ENCODE measurements at places on chromosomes 5 and 9.

DNA sequence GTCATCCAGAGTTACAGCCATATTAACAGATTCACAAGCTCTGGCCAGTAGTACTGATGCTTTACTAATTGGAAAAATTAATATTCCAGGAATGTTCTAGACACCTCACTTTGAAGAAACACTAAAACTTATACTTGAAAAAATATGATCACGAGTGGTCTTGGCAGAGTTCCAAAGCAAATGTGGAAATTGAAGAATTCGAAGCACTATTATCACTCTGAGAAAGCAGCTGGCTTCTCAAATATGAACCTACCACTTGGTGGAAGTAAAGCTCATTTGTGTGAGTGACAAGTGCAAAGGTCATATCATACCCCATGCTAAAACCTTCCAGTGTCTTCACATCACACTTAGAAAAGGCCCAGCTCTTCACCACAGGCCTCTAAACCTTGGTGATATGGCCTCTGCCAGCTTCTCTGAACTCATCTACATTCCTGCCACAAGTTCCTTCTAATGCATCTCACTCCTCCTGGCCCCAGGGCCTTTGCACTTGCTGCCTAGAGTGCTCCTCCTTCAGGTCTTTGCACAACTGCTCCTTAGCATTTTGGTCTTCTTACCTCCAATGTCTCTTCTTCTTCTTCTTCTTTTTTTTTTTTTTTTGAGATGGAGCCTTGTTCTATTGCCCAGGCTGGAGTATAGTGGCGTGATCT is 175.7 kb upstream of the SMIM23 start:
- no peak for DNase-seq

DNA sequence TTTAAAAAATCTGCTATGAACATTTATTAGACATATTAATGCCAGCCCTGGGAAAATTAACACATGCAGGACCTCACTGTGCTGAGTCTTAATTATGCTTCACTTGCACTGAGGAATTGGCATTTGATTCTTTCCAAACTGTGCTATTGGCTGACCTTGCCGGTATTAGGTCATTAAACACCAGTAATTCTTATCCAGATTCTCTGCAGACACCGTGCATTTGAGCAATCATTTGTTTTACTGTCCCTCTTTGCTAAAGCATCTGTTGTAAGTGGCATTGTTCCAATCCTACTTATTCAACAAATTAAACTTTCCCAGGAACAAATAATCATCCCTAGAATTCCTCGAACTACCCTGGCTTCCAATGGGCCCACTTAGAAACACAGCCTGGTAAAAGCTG is 145.0 kb downstream of the SLC12A2 start:
- DNase-seq, result no peak

- no peak for DNase-seq
Observed at GRCh38 chr5:175521313-175521833, 43.0 kb downstream of the SFXN1 start.

GRCh38 chr5:11443831-11444230 is 460.4 kb downstream of the CTNND2 start:
- no peak for DNase-seq

DNA sequence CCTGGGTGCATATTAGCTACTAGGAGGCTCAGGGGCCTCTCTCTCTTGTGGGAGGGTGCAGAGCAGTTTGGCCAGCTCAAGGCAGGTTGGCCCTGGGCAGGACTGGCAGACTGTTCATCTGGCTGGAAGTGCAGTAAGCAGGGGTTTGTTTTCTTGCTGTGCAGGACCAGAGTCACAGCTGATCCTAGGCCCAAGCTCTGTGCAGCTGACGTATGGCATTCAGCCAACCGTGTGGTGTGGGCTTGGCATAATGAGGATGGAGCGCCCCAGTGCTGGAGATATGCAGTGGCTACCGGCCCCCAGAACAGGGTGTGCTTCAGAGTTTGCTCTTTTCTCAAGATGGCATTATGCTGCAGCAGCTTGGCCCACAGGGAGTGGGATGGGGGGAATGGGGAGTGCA is 31.0 kb upstream of the PHF24 start:
- DNase-seq, result no peak

GRCh38 chr9:17551023-17551422 is 27.8 kb upstream of the SH3GL2 start:
- DNase-seq, result no peak

DNA sequence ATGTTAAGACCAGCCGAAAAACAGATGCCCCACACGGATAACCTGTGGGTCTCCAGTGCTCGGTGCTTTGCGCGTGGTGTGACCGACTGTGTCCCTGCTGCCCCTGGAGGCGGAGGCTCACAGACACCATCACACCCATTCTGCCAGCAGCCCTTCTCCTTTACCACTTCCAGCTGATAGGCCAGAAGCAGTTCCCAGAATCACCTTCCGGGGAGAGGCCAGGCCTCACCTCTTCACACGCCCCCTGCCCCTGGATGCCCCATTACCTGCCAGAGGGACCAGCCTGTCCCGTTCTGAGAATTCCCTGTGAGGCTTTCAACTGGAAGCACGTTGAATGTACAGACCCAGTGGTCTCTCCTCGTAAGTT is 21.6 kb upstream of the LRRC14B start:
- DNase-seq, result no peak

DNA sequence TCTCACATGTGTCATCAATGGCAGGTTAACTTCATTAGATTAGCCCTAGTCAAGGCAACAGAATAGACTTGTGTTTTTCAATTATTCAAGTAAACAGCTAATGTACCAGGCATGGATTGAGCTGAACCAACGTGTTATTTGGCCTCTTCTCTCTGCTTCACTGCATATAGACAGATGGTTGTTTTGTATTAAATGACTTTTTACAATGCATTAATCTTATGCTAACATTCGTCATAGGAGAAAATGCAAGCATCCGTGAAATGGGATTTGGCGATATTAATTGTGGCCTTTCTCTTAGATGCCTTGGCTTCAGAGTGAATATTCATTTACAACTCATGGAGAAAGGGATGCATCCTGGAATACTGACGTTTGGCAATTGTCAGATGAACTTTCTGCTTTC is 208.0 kb downstream of the KCTD16 start:
- no peak for DNase-seq

GRCh38 chr9:32825203-32825602 is 41.9 kb downstream of the TMEM215 start:
- no peak for DNase-seq

DNA sequence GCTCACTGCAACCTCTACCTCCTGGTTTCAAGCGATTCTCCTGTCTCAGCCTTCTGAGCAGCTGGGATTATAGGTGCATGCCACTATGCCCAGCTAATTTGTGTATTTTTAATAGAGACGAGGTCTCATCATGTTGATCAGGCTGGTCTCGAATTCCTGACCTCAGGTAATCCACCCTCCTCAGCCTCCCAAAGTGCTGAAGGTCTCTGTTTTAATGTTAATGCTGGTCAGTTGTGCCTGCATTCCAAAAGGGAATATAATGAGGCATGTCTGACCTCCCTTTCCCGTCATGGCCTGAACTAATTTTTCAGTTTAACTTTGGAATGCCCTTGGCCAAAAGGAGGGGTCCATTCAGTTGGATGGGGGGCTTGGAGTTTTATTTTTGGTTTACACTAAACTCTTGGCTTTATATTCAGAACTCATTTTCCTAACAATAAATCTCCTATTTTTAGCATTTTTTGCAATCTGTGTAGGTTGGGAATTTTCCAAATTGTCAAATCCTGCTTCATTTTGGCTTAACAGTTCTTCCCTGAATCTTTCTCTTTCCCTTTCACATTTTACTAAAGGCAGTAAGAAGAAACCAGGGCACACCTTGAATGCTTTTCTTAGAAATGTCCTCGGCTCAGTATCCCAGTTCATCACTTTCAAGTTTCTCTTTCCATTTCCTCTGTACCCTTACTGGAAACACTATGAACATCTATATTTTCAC is 1175.5 kb downstream of the MAT2B start:
- no peak for DNase-seq

GRCh38 chr5:52672459-52672858 is 115.3 kb upstream of the ITGA1 start:
- no peak for DNase-seq

GRCh38 chr9:100104314-100104713 is 5.3 kb downstream of the INVS start:
- no peak for DNase-seq

GRCh38 chr9:81430727-81431126 is 258.6 kb downstream of the TLE1 start:
- no peak for DNase-seq

DNA sequence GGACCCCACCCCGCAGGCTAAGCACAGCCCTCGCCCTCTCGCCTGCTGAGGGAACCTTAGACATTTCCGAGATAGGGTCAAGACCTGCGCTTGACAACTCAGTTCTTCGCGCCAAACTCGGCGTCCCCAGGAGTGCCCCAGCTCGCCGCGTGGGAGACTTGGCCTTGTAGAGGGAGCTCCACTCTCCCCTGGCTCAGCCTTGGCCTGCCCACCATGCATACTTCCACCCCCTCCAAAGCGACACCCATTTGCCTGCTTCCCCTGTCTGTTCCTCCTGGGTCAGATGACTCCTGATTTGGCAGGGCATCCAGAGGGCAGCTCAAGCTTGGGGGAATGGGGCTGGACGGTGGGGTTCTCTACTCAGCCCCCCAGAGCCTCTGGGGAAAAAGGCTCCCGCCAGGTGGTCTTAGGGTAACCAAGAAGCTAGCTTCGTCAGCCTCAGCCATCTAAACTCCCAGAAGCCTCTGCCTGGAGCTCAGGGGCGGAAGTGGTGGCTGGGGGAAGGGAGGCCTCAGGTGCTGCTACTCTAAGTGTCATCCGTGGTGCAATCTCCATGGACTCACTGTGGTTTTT is 560 bp downstream of the DOCK2 start:
- peak; percentile 72 for DNase-seq

GRCh38 chr5:90983711-90984124 is 399.4 kb downstream of the ARRDC3 start:
- DNase-seq, result no peak

GRCh38 chr9:79040671-79041070 is 531.1 kb upstream of the TLE4 start:
- DNase-seq, result peak; percentile 39

- no peak for DNase-seq
Observed at GRCh38 chr9:84845956-84846900, 176.7 kb downstream of the NTRK2 start.

GRCh38 chr5:5637173-5637572 is 214.7 kb downstream of the ICE1 start:
- DNase-seq, result no peak

DNA sequence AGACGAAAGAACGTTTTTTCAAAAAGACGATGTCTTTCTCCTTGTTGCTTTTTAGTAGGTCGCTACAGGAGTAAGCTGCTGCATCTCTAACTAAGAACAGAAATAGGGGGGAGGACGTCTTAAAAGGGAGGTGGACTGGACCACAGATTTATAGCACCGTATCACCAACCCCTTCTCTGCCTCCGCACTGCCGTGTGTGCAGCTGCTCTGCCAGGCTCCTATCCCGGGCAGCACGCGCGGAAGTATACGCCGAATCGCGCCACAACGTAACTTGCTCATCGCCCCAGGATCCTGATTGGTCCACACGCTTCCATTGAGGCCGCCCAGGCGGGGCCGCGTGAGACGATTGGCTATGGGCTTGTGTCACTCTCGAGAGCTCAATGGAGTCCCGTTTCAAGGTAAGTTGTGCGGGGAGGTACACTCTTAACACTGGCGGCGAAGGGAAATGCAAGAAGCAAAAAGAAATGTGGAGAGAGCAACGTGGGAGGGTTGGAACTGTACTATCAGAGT is at the start of gene ELAVL2:
Gene ELAVL2, minus strand, starts transcription at position 121 of the 510 bp plus-strand sequence. CDS start 64,006 bp downstream, outside the sequence.
- DNase-seq, result no peak

- no peak for DNase-seq
Observed at GRCh38 chr9:127538849-127539258, 73.2 kb upstream of the STXBP1 start.

GRCh38 chr5:93576994-93577853 is 3.8 kb downstream of the NR2F1-AS1 start:
- no peak for DNase-seq

DNA sequence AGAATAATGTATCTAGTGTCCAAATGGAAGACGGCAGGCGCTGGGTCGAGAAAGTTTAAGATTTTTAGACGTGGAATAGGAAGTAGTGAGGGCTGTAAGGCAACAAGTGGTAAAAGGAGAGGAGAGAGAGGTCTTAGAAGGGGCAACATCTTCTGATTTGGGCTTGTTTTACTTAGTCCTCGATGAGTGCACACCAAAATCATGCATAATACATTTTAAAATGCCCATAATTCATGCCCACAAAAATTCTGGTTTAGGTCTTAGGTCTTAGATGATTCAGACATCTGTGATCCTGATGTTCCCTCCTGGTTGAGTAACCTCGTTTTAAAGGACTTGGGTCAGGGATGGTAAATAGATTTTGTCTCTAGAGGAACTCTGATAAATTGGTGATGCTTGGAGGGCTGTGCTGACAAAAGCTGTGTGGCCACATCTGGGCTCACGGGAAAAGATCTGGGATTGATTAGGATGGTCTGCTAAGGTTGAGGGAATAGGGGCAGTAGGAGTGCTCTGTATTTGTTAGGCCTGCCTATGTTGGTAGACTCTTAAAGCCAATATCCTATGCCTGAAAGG is 476.3 kb downstream of the CCDC171 start:
- DNase-seq, result no peak

DNA sequence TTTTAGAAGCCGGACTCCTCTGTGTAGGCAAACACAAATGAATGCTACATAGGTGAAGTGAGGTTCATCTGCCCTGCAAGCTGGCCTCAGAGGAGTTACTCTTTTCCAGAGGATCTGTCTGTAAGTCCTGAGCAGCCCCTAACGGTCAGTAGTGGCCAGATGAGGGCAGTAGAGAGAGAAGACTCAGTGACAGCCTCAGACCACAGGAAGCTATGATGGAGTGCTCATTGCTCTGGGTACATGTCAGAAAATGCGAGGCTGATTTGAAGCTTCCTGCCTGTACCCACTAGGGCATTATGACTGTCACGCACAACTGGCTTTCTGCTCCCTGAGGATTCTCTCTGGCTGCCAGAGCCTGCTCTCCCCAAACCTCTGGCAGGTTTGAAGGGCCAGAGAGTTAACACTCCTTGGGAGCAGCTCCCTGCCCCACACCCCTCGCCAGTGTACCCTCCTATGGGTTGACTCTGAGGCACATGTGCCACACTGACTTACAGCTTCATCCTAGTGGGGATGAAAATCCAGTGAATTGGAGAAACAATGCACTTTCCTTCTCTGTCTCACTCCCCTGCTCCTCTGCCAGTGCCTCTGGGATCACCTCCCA is 141.5 kb downstream of the GABRG2 start:
- DNase-seq, result peak; percentile 83

- no peak for DNase-seq
Observed at GRCh38 chr5:125558466-125558865, 812.0 kb upstream of the ZNF608 start.

GRCh38 chr5:15959370-15960164 is 220.0 kb downstream of the MARCHF11 start:
- no peak for DNase-seq

- peak; percentile 33 for DNase-seq
Observed at GRCh38 chr9:125889112-125889475, 141.9 kb downstream of the PBX3 start.

All from MV-4-11 (cell line).